CD8-positive, alpha-beta memory T cell (primary cell): ENCODE measurements at places on chromosomes 11 and 22. TPM values are rescaled to one million over a fixed set of nuclear protein-coding genes. Genes with fewer than 3 reads are reported as not detected.

Gene IFITM10
- 0.10 TPM for polyA plus RNA-seq

Gene PGA4
- not detected for polyA plus RNA-seq

Gene SSTR3
- 0.59 TPM for polyA plus RNA-seq

Gene KCNE3
- polyA plus RNA-seq: not detected

Gene NAALAD2
- not detected for polyA plus RNA-seq

Gene NPAS4
- polyA plus RNA-seq: not detected

Gene TRPM5
- polyA plus RNA-seq: not detected

Gene CD3G
- polyA plus RNA-seq: 414 TPM

Gene PTPRCAP
- polyA plus RNA-seq: 1,075 TPM

Gene TMEM41B
- polyA plus RNA-seq: 11.3 TPM

Gene ACCS
- polyA plus RNA-seq: 0.60 TPM

Gene P2RX3
- not detected for polyA plus RNA-seq

Gene MMP8
- not detected for polyA plus RNA-seq

Gene HTR3A
- polyA plus RNA-seq: not detected

Gene RTN4RL2
- 0.28 TPM for polyA plus RNA-seq

Gene GAB2
- polyA plus RNA-seq: not detected

Gene CDC42EP1
- polyA plus RNA-seq: not detected

Gene MS4A14
- not detected for polyA plus RNA-seq

Gene LRRC55
- polyA plus RNA-seq: not detected

Gene KDM4E
- polyA plus RNA-seq: not detected

Gene CYB5R2
- polyA plus RNA-seq: 0.12 TPM

Gene PATE2
- not detected for polyA plus RNA-seq

Gene C22orf15
- polyA plus RNA-seq: 0.75 TPM

Gene BATF2
- not detected for polyA plus RNA-seq

Gene DAGLA
- not detected for polyA plus RNA-seq

Gene SYNGR1
- 10.1 TPM for polyA plus RNA-seq

Gene POTEH
- polyA plus RNA-seq: not detected

Gene SLC25A45
- 14.6 TPM for polyA plus RNA-seq

Gene GDPD4
- not detected for polyA plus RNA-seq

Gene C1QTNF5
- polyA plus RNA-seq: not detected

Gene PAMR1
- not detected for polyA plus RNA-seq

Gene TMEM132A
- not detected for polyA plus RNA-seq

Gene SCGB1D2
- not detected for polyA plus RNA-seq
